ENCODE measurements at places on chromosomes 13 and 19.

DNA sequence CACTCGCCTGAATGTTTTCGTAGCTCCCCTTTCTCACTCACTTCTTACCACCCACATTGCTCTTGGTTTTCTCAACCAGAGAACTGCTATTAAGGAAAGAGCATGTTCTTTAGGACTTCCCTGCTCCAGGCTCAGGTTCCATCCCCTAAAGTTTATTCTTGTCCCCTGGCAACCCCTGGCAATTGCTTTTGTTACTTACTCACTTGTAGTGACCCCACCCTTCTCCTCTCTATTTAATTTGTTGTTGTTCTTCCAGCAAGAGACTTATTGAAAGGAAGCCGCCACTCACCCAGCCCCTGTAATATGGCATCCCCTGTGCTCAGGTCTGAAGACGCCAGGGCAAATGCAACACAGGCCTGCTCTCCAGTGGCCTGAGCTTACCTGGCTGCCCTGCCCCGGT is 233.7 kb upstream of the SOX21 start:
- no peak for DNase-seq

DNA sequence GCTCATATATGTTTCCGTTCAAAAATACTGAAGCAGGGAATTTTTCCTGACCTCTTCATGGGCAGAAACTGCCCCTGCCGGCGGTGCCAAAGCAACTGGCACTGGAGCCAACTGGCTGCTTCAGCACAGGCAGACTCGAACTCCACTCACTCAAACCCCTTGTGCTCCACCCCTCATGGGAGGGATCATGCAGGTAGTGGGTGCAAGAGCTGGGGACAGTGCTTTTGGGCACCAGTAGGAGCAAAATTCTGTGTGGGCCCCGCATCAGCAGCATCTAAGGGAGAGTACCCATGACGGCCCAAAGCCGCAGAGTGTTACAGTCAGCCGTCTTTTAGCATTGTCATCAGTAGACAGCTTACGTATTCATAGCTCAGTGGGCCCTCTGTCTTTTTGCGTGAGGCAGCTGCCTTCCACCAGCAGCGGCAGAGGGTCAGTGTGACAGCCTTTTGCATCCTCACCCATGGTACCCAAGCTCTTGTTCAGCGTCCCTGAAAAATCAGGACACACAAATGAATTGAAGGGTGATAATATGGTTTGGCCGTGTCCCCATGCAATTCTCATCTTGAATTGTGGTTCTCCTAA is 393.8 kb downstream of the SLITRK6 start:
- DNase-seq = no peak

- peak; percentile 45 for DNase-seq
Measured at GRCh38 chr13:43879755-43880181, at the start of gene LACC1. Gene LACC1, plus strand, starts transcription at chr13:43879904. Its CDS starts 1,082 bp downstream, at chr13:43880986.

DNA sequence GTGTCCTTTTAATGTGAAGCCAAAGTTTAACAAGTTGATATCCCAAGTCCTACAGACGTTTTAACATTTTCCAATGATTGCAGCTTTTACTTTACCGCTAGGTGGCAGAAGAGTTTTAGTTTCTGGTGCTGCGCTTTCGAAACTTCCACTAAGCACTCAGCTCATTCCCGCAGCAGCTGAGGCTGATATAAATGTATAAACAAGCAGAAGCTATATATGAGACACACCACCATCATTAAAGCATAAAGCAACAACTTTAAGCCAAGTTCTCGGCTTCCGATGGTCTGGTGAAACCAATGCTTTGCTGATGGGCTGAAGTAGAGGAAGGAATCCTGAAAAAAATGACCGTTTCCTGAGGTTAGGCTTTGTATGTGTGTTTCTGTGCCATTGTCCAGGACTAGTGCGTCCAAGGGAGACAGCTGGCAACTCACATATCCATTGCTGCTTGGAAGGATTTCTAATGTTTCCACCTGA is 753.9 kb downstream of the OLFM4 start:
- peak; percentile 43 for DNase-seq

DNA sequence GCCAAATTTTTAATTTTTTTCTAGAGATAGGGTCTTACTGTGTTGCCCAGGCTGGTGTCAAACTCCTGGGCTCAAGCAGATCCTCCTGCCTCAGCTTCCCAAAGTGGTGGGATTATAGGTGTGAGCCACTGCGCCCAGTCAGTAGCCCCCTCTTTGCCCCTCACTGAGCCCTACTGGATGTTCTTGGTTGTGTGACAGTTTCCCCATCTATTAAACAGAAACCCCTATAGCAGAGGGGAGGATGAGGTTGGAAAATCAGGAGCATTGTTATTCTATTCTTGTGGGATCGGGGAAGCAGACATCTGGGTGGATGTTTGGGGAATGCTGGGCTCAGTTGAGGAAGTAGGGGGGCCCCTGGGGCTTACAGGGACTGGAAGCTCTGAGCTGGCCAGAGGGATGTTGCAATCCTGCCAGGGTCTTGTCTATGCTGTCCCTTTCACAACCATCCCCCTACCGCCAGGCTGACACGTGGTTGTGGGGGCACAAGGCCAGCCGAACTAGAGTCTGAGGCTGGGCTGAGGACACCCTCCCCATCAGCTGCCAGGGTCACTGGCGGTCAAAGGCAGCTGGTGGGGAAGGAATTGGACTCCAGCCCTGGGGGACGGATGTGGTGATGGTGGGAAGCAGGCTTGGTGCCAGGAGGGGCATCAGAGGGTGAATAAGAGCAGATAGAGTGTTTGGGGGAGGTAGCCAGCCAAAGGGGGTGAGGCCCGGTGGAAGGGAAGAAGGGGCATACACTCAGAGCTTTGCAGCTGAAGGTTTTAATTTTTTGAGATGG is 10.9 kb downstream of the APOC1 start:
- DNase-seq = no peak

DNA sequence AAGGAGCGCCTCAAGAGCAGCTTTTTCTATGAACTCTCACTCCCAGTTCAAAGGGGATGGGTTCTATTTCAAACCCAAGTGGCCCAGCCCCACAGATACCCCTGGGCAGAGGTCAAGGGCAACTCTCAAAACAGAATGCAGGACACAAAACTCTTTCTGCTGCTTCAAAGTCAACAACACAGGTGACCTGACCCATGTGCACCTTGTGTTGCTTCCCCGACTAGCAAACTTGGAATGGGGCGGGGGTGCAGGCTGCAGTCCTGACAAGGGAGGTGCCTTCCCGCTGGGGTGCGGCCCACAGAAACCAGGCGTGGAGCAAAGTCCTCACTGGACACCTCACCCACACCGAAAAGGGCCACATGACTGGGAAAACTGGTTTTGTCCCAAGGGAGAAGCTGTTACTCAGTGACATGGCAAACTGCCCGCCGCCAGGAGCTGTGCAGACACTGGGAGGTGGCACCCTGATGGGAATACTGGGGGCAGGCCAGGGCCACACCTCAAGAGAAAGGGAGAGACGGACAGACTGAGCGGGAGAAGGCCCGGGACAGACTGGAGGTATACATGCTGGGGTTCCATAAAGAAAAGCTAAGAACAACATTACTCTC is 17.4 kb downstream of the ZC3H4 start:
- no peak for DNase-seq

- DNase-seq = no peak
Measured at GRCh38 chr13:93786846-93787489, 560.4 kb downstream of the GPC6 start.

GRCh38 chr13:23510544-23510916 is 59.7 kb upstream of the TNFRSF19 start:
- DNase-seq = no peak

DNA sequence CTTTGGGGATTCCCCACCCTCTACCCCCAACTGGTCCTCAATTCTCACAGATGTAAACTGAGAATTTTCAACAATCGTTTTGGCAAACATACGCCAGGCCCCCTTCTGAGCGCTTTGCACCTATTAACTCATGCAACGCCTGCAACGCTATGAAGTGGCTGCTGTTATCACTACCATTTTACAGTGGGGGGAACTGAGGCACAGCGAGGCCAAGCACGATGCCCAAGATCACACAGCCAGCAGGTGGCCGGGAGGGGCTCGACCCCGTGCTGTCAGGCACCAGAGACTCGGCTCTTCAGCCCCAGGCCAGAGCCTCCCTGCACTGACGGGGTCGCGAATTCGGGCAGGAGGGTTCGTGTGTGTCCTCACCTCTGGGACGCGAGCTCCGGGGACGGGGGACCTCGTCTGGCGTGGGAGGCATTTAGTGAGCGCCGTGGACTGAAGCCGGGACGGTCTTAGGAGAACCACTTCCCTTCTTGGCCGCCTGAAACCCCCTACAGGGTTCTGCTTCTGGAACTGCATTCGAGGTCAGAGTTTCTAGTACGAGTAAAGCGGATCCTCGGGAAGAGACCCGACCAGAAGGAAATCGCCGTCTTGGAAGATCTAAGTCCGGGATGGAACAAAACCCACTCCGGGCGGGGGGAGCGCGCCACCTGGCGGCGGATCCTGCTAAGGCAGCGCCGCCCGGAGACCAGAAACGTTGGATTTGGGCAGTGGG is 21.0 kb downstream of the ZNF114 start:
- DNase-seq = no peak

DNA sequence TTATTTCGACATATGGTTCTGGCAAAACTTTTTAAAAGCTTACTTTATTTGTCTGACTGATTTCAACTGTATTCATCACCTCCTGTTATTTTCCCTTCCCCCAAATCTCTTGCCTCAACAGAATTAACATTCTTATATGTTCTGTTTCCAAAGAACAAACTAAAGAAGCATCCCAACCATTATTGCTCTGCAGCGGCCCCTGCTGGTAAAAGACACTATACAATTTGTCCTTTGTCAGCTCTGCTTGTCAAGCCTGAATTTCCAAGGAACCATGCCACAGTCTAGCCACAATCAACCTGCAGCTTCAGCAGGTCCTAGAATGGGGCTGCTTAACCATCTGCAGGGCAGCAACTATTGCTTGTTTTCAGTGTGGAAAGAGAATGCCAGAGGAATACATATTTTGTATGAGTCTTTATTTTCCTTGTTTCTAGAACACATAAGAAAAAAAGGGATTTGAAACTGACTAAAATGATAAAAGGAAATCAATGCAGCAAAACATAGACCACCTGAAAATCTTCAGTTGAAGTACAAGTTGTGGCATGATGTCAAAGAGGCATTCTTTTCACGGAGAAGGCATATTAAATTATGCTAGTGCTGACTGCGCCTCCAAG is 845.3 kb downstream of the DIAPH3 start:
- peak; percentile 81 for DNase-seq

- no peak for DNase-seq
Measured at GRCh38 chr13:62799931-62800436, 1384.3 kb upstream of the PCDH20 start.

- DNase-seq = no peak
Measured at GRCh38 chr13:61765181-61765742, 349.6 kb upstream of the PCDH20 start.

- no peak for DNase-seq
Measured at GRCh38 chr13:41130356-41130755, 2.2 kb downstream of the KBTBD6 start.

- no peak for DNase-seq
Measured at GRCh38 chr19:8451885-8452284, 7.1 kb downstream of the HNRNPM start.

- no peak for DNase-seq
Measured at GRCh38 chr19:3556423-3556977, 886 bp downstream of the MFSD12 start.

DNA sequence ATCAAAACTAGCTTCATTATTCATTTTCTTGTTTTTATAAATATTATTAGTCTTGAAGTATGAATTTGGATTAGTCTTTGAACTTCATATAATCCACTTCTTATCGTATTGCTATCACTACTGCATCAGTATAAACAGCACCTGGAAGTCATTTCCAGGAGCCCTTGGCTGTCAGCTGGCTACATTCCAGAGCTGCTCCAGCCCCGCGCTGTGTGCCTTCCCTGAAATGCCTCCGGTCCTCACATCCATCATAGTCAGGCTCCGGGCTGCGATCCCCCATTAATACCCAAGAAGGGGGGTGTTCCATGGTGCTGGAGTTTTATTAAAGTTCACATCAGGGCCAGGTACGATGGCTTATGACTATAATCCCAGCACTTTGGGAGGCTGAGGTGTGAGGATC is 124.3 kb upstream of the GJB6 start:
- no peak for DNase-seq

DNA sequence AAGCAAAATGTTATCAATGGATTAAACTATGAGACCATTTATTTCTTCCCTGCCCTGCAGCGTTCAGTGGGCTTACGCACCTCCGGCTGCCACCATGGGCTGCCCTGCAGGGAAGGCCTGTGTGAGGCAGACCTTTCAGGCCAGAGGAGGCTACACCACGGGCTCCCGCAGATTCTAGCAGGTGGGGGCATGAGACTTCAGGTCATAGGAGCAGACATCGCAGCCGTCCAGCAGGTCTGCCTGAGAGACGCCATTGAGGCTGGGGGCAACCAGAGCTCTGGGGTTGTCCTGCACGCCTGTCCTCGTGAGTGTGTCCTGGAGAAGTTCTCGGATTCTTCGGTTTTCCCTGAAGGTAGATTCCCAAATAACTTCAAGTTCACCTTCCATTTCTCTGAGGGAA is 9.4 kb upstream of the SLC7A9 start:
- no peak for DNase-seq

DNA sequence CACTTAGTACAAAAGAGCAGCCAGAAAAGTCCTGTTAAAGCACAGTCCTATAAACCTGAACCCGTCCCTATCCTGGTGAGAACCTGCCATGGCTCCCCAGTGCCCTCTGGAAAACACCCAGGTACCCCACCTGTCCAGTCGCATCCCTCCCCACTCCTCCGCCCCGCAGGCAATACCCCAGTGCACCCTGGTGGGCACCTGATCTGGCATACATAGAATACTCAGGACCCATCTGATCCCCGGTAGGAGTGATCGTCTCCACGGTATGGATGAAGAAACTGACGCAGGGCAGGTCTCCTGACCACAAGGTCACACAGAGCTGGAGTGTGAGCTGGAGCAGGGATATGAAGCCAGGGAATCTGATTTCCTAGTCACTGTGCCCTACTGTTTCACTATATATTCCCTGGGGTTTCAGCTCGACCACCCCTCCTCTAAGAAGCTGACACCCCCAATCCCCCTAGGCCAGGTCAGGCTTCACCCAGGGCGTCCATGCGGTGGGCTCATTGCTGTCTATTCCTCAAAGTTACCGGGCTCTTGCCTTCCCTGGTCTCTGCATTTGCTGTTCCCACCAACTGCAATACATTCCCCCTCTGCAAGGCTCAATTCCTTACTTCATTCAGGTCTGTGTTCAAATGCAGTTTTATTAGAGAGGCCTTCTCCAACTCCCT is 12.6 kb downstream of the FBXO46 start:
- DNase-seq = no peak

DNA sequence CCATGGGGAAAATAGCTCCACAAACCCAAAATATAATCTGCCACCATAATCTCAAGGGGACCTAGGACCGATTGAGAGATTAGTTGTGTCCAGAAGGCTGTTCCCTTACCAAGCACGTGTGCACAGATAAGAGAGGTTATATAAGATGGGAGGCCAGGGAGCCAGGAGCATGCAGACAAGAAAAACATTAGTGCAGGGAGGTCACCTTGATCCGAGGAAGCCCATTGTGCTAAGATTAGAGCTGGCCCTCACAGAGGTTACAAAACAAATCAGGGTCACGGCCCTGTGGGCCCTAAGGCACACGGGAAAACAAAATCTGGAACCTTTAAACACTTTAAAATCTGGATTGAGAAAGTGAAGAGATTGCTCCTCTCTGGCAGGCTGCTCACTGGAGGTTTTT is 37.7 kb downstream of the RGCC start:
- DNase-seq = no peak

- DNase-seq = no peak
Measured at GRCh38 chr13:59086147-59086546, 1077.6 kb downstream of the DIAPH3 start.

GRCh38 chr19:18769989-18770528 is 21.0 kb downstream of the COMP start:
- no peak for DNase-seq

- no peak for DNase-seq
Measured at GRCh38 chr13:112184261-112184660, 117.3 kb downstream of the SOX1 start.

All from right renal pelvis (tissue), 4 donors.